ENCODE measurements at places on chromosomes 4 and X.

GRCh38 chr4:2353222-2354107 is 65.0 kb downstream of the ZFYVE28 start:
- no peak for DNase-seq
- H3K27ac ChIP-seq, result no peak overlapping the region
- H3K27me3 ChIP-seq, result no peaks in the 10 kb centered on the region
- H3K4me3 ChIP-seq, result no peak overlapping the region
- H3K36me3 ChIP-seq, result peaks cover 6% of the 10 kb centered on the region

DNA sequence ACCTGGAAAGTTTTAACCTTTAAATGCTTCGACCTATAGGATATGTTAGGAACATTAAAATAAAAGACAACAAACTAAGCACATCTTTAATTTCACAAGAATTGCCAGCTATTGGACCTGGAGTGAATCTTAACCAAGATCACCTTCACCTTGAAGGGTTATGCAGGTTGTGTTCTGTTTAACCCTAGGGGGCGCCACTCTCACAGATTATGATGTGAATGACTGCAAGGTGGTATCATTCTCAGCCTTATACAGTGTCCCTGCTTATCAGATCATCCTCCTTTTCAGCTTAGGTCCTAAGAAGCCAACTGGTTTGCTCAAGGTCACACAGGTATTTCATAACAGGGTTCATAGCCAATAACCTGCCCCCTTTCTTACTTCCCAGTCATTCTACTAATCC is 23.5 kb downstream of the INTS6L start:
- no peaks in the 10 kb centered on the region for H3K27me3 ChIP-seq
- peaks cover 10% of the 10 kb centered on the region for H3K4me1 ChIP-seq
- H3K27ac ChIP-seq, result no peak overlapping the region
- DNase-seq, result peak; percentile 56
- H3K4me3 ChIP-seq, result no peak overlapping the region
- H3K36me3 ChIP-seq, result peaks cover 13% of the 10 kb centered on the region

DNA sequence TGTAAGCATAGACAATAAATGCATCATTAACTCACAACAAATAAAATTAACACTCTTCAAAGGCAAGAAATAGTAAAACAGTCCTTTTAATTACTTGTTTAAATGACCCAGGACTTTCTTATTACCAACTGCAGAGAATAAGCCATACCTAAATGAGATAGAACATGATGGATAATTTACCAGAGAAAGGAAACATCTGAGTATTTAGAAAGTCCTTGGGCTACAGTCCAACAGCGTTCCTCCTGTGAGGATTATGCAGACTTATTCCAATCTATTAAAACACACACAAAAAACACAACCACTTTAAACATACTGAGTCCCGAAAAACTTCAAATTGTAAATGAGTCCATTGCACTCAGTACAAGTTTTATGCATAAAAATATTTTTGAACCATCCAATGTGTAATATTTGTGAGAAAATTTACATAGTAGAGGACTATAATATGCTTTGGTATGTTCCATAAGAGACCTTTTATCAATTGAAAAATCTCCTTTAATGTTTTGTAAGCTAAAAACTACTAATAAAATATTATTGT is 129.2 kb downstream of the NR3C2 start:
- H3K27me3 ChIP-seq, result no peaks in the 10 kb centered on the region
- H3K4me3 ChIP-seq, result no peak overlapping the region
- H3K27ac ChIP-seq, result no peak overlapping the region
- H3K4me1 ChIP-seq, result no peaks in the 10 kb centered on the region
- DNase-seq, result no peak

GRCh38 chr4:132614682-132615081 is 534.4 kb upstream of the PCDH10 start:
- no peak overlapping the region for H3K27ac ChIP-seq
- no peak overlapping the region for H3K4me3 ChIP-seq
- H3K36me3 ChIP-seq, result no peaks in the 10 kb centered on the region
- no peaks in the 10 kb centered on the region for H3K27me3 ChIP-seq
- H3K4me1 ChIP-seq, result no peaks in the 10 kb centered on the region

DNA sequence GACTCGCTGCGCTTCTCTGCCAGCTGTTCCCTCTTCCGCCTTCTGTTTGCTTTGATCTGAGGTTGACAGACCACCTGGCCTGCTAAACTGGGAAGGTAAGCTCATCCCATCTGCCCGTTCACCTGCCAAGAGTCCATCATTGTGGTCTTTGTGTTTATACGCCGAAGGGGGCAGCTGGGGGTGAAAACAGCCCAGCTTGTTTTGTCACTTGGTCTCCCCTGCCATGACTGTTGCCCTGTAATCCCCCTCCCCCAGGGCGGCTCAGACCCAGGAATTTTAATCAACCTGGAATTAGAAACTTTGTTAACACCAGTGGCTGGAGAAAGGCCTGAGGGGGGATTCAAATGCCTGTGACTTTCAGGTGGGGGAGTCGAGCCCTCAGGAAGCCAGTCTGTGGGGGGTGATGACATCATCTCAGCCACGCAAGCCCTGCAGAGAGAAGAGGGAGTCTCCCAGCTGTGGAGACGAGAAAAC is 333.3 kb downstream of the BCOR start:
- no peaks in the 10 kb centered on the region for H3K36me3 ChIP-seq
- H3K27ac ChIP-seq, result no peak overlapping the region
- DNase-seq, result no peak
- H3K4me3 ChIP-seq, result no peak overlapping the region
- H3K4me1 ChIP-seq, result peaks cover 20% of the 10 kb centered on the region
- H3K27me3 ChIP-seq, result no peaks in the 10 kb centered on the region

DNA sequence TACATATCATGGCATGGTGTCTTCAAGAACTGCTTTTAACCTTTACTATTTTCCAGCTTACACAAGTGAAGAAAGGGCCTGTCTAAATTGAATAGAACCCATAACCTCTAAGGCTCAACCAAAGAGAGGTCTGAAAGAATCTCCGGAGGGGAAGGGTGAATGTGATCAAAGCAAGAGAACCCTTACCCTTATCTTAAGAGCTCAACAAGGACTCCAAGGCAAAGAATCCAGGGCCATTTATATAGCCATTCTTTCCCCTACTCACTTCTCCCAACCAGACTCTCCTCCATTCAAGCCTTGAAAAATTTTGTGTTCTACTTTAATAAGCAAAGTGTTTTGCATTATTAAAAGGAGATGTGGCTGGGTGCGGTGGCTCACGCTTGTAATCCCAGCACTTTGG is 118.7 kb downstream of the SH3RF1 start:
- no peaks in the 10 kb centered on the region for H3K27me3 ChIP-seq
- H3K36me3 ChIP-seq, result no peaks in the 10 kb centered on the region
- no peak overlapping the region for H3K4me3 ChIP-seq
- H3K4me1 ChIP-seq, result no peaks in the 10 kb centered on the region

DNA sequence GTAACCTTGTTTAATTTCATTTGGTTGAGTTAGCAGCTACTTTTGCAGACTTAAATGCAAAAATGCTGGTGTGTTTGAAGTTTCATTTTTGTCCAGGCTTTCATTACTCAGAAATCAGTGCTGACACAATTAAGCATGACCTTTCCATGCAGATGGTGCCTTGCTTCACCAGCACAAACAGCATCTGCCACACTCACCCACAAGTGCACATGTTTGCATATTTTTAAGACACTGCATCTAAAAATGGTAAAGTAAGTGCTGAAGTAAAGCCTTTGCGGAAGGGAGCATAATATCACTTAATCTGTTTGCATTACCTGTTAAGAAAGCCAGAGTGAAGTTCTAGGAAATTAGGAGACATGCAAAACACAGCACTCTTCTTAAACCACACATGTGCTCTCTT is 7.3 kb upstream of the DAPP1 start:
- no peak overlapping the region for H3K27ac ChIP-seq
- no peaks in the 10 kb centered on the region for H3K27me3 ChIP-seq
- H3K4me1 ChIP-seq, result peaks cover 3% of the 10 kb centered on the region
- H3K36me3 ChIP-seq, result no peaks in the 10 kb centered on the region

- H3K27me3 ChIP-seq, result no peaks in the 10 kb centered on the region
- H3K4me3 ChIP-seq, result no peak overlapping the region
- H3K27ac ChIP-seq, result no peak overlapping the region
Observed at GRCh38 chr4:31360786-31361185, 640.6 kb downstream of the PCDH7 start.

GRCh38 chr4:57037982-57038604 is 59.4 kb downstream of the POLR2B start:
- H3K27me3 ChIP-seq, result peaks cover 4% of the 10 kb centered on the region
- no peak for DNase-seq
- H3K4me3 ChIP-seq, result no peak overlapping the region
- no peaks in the 10 kb centered on the region for H3K36me3 ChIP-seq
- no peak overlapping the region for H3K27ac ChIP-seq

DNA sequence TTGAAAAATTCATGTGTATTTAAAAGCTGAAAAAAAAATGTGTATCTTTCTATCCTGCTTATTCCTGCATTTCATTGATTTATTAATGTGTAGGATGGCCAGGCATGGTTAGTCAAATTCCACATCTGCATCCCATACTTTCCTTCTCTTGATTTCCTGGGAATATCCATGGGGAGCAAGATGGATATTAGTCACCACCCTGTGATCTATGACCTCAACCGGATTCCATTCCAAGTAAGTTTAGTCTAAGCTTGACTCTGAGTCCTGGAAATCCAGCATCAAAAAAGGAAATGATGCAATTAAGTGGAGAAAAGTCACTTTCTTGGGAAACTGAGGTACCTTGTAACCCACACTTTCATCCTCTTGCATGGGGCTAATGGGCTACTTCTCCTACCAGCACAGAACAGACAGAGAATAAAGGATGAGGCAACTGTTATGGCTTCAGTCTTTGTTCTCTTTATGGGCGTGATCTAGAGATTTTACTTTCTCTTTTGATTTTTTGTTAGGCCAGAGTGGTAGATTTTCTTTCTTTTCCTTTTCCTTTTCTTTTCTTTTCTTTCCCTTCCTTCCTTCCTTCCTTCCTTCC is 17.1 kb upstream of the BEX4 start:
- no peaks in the 10 kb centered on the region for H3K4me1 ChIP-seq
- no peak overlapping the region for H3K27ac ChIP-seq
- no peaks in the 10 kb centered on the region for H3K27me3 ChIP-seq
- DNase-seq, result no peak

DNA sequence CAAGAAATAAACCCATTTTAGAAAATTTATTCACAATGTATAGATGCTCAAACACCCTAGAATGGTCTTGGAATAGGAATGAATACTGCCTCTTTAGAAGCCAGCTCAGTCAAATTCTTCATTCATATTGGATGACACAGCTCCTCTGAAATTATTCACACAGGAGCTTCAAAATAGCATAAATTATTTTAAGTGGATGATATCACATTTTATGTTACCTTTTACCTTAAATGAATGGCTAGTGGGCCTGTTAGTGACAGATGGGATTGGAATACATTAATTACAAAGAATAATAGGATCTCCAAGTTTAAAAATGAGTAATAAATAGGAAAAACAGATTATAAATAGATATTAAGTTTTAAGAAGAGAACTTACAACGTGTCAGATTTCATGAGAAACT is 184.4 kb downstream of the GABRB1 start:
- no peak for DNase-seq
- H3K27me3 ChIP-seq, result no peaks in the 10 kb centered on the region
- H3K27ac ChIP-seq, result no peak overlapping the region
- no peak overlapping the region for H3K4me3 ChIP-seq

GRCh38 chr4:35644591-35644990 is 599.7 kb downstream of the ARAP2 start:
- DNase-seq, result no peak
- H3K4me3 ChIP-seq, result no peak overlapping the region
- H3K4me1 ChIP-seq, result no peaks in the 10 kb centered on the region
- no peaks in the 10 kb centered on the region for H3K36me3 ChIP-seq
- no peak overlapping the region for H3K27ac ChIP-seq
